ENCODE measurements at places on chromosomes 6 and 20. TPM values are rescaled to one million over a fixed set of nuclear protein-coding genes. Genes with fewer than 3 reads are reported as not detected.

- no peaks in the 10 kb centered on the region for H3K27me3 ChIP-seq
- no peak overlapping the region for H3K4me3 ChIP-seq
- no peak overlapping the region for H3K27ac ChIP-seq
- no peaks in the 10 kb centered on the region for H3K4me1 ChIP-seq
- H3K36me3 ChIP-seq: no peaks in the 10 kb centered on the region
Measured at GRCh38 chr20:19074828-19075516, 137.5 kb upstream of the SLC24A3 start.

DNA sequence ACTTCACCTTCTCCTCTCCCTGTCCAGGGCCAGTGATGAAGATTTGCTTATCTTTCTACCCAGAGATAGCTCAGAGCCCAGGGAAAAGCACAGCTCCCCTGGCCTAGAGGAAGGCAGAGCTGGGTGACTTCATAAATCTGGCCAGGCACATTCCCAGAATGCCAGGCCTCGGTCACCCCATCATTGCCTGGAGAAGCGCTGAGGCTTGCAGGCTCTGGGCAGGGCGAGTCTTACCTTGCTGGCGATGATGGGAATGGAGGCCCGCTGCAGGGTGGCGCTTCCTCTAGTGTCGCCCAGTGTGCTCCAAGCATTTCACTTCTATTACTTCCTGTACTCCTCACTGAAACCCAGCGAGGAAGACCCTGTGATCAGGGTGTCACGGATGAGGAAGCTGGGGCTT, 60.1 kb downstream of the DAAM2 start:
- H3K36me3 ChIP-seq: no peaks in the 10 kb centered on the region
- H3K4me3 ChIP-seq: no peak overlapping the region
- H3K27ac ChIP-seq: peak overlapping the region; percentile 66
- no peak for ATAC-seq
- no peaks in the 10 kb centered on the region for H3K27me3 ChIP-seq

- ATAC-seq: no peak
- peak overlapping the region; percentile 96 for H3K4me3 ChIP-seq
- no peaks in the 10 kb centered on the region for H3K27me3 ChIP-seq
- H3K4me1 ChIP-seq: peaks cover 58% of the 10 kb centered on the region
- H3K27ac ChIP-seq: peak overlapping the region; percentile 90
- H3K36me3 ChIP-seq: no peaks in the 10 kb centered on the region
Measured at GRCh38 chr6:35492258-35492973, 4.5 kb downstream of the TEAD3 start.

DNA sequence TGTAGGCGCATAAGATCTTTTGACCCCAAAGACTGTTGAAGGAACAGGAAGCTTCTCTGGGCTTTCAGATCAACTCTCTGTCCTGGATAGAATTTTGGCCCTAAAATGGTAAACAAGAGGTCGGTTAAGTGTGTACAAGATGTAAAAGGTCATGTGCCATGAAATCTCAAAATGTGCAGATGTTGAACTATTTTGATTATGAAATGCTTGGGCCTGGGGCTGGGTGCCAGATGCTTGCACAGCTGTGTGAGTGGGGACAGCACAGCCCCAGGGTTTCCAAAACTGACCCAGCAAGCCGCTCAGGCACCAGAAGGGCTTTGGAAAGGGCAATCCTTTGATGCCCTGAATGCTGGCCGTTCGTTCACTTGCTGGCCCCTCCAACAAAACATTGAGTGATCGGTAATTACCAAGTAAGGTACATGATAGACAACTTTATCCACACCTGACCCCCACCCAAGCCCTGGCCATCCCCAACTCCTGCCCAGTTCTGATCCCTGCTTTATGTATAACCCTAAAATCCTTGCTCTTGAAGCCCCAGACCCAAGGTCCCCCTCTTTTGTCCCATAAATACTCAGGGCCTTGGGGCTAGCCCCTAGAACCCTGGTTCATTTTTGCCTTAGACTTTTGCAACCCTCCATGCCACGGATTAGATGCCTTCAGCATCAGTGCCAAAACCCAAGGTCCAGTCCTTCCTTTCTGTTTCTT, 1.9 kb downstream of the TMEM239 start:
- H3K4me1 ChIP-seq: no peaks in the 10 kb centered on the region
- H3K36me3 ChIP-seq: no peaks in the 10 kb centered on the region
- no peak overlapping the region for H3K27ac ChIP-seq
- ATAC-seq: no peak
- H3K4me3 ChIP-seq: no peak overlapping the region

DNA sequence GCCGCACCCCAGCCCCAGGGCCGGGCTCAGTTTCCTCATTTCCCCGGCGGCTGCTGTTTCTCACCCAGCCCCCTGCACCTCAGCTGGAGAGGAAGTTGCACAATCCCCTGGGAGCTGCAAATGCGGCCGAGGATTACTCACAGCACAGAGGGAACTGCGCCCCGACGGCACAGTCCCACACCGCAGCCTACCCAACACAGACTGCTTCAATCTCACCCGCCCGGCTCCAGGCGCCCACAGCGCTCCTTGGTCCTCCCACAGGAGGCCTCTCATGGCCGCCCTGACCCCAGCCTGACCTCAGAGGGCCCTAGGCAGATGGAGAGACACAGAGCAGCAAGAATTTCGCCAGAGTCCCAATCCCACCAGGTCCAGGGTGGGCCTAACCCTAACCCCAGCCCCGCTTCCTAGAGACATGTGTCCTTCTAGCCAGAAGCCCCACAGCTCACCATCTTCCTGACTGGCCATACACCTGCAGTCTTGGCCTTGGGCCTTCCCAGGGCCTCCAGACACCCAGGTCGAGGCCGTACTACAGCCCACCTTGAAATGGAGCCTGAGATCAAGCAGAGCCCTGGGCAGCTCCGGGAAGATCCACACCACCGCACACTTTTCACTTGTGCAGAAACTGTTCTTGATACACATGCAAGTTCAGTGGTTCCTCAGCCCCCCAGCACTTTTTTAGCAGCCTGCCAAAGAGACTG, 11.7 kb downstream of the TFEB start:
- H3K4me3 ChIP-seq: no peak overlapping the region
- peaks cover 4% of the 10 kb centered on the region for H3K36me3 ChIP-seq
- ATAC-seq: peak; percentile 90
- H3K27ac ChIP-seq: no peak overlapping the region
- peaks cover 89% of the 10 kb centered on the region for H3K4me1 ChIP-seq

DNA sequence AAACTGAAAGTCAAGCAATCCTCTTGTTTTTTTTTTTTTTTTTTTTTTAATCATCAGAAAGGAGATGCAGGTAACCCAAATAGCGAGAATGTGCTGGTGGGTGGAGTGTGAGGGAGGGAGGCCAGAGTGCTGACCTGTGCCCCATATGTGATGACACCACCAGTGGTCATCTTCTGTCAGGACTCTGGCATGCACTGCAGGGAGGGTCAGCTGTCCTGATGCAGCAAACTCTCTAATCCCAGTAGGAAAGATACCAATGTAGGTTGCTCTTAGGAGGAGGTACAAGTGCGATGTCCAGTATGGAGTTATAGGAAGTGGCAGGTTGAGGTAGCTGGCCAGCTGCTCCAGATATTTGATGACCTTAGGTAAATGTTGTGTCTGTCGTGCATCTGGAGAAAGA, 2.8 kb upstream of the CST4 start:
- no peaks in the 10 kb centered on the region for H3K4me1 ChIP-seq
- no peaks in the 10 kb centered on the region for H3K36me3 ChIP-seq
- H3K4me3 ChIP-seq: no peak overlapping the region

DNA sequence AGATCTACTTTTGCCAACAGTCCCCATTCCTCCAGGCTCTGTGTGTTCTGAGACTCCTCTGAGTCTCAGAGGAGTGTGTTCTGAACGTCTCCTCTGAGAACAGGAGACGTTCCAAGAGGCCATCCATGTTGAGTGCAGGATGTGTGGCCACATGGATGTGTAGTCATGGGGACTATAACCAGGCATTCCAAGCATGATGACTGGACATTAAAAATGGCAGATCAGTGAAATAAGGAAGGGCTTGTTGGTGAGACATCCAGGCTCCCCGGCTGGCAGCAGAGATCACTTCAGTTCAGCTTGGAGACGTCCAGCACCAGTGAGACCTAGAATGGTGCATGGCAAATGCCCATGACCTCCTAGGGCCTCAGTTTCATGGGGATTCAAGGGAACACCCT, 34.3 kb upstream of the POU5F1 start:
- H3K27ac ChIP-seq: peak overlapping the region; percentile 1
- ATAC-seq: no peak

- no peaks in the 10 kb centered on the region for H3K4me1 ChIP-seq
- no peak overlapping the region for H3K27ac ChIP-seq
- H3K36me3 ChIP-seq: no peaks in the 10 kb centered on the region
Measured at GRCh38 chr6:32475392-32476206, 35.9 kb downstream of the HLA-DRA start.

The PHACTR1 gene
- total RNA-seq: 2.2 TPM

The PTCHD4 gene
- total RNA-seq: not detected

The PRKN gene
- total RNA-seq: 8.4 TPM

The TAP2 gene
- 11.8 TPM for total RNA-seq

The HDGFL1 gene
- not detected for total RNA-seq

The GSTA2 gene
- total RNA-seq: 1.4 TPM

The KHDC1 gene
- total RNA-seq: 1.9 TPM

Measured in gastroesophageal sphincter (tissue), 4 donors.